ENCODE measurements at places on chromosomes 12 and 14.

GRCh38 chr12:71727958-71728357, 26.7 kb upstream of the RAB21 start:
- no peak for DNase-seq

DNA sequence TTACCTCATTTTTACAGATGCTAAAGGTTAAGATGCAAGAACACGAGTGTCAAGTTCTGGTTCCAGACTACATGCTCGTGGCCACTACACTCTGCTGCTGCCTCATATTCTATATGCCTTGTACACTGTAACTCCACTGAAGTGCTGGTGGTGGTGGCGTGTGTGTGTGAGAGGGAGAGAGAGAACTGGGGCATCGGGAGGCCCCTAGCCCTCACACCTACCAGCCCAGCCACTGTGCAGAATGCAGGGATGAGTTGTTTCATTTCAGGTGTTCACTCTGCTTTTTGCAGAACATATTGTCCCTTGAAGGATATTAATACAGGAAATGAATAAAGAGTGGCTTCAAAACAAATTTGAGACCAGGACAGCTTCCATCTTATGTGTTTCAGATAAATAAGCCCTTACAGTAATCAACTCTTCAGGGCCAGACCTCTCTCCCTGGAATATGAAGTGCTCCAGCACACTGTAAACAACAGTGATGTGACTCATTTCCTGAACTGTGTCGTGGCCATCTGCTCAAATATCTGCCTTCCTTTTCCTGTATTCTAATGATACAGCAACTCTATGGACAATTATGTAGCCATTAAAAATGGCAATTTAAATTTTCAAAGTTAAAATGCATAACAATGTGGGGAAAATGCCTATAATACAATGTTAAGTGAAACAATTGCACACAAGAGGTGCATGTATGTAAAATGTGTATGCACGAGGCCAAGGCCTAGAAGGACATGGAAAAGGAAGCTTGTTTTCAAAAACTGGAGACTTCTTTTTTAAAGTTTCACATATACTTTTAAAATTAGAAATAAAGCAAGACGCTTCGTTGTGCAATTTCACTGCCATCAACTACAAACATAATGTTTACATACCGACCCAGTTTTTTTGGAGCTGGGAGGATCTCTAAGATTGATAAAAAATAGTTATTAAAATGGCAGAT, 215.4 kb downstream of the PELI2 start:
- no peak for DNase-seq

DNA sequence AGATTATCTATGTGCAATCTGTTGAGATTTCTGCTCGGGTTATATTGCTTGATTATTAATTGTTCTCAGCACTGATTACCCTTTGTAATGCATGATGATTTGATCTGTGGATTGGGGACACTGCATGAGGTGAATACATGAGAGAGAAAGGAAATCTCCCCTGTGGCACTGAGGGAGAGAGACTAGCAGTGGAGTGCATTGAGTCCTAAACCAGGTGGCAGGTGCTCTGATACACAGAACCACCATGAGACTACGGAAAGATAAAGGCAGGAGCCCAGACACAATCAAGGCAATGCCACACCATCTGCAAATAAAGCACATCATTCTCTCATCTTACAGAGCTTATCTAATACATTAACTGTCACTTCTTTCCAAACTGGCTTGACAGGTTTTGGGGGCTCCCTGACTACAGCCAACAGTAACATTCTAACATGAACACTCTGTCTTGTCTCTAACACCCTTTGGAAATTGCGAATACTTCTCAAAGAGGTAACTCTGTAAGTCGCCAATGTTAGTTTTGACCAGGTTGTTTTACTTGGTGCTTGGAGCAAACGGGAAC, 37.6 kb upstream of the TSPAN8 start:
- DNase-seq: no peak

DNA sequence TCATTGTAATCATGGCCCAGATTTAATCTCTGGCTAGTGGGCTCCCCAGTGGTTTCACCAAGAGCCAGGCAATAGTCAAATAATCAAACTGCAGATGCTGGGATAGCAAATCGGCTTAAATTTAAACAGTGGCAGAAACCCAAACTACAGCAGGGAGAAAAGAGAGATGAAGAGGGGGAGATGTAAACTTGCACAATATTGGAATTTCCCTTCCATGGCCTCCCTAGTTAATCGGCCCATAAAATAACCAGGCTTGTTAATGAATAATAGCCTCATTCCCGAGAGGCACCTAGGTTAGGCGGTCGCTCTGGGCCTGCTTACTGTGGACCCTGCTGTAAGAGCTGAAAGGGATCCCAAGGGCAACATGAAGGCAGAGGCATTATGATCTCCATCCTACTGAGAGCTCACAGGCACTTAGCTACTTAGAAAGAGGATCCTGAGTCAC, 116.2 kb downstream of the NUAK1 start:
- no peak for DNase-seq

DNA sequence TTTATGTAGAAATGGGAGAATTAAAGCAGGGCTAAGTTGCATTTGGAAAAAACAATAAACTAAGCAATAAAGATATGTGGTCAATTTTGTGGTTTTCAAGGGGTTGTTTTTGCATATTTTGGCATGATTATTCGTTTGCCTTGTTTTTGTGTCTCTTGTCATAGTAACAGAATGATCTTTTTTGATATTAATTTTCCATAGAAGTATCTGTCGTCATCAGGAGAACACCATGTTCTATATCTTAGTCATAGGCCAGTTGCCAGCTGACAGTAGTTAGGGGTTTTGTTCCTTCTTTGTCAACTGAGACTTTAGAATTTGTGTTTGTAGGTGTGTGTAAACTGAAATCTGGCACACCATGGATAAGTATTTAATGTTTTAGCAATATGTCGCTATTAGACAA, 1354.8 kb downstream of the LRFN5 start:
- DNase-seq: no peak

GRCh38 chr12:17588968-17589367, 501.0 kb downstream of the RERGL start:
- no peak for DNase-seq

GRCh38 chr12:68768431-68768939, 22.5 kb downstream of the SLC35E3 start:
- DNase-seq: no peak

- no peak for DNase-seq
Measured at GRCh38 chr14:48857366-48857765, 728.8 kb downstream of the RPS29 start.

DNA sequence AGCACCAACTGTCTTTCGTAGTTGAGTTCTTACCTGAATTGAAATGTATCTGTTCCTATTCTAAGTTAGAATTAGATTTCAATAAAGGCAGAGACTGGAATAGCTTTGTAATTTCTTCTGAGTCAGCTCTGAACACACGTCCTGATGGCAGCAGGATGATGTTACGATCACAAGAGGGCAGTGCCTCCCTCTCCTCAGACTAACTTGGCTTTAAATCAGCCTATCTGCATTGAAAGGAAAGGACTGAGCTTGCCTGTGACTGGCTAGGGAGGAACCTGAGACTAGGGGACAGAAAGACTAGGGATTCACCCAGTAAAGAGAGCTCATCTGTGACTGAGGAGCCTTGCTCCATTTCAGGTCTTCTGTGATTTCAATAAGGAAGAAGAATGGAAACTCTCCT, 323.7 kb upstream of the OR4E1 start:
- DNase-seq: no peak

DNA sequence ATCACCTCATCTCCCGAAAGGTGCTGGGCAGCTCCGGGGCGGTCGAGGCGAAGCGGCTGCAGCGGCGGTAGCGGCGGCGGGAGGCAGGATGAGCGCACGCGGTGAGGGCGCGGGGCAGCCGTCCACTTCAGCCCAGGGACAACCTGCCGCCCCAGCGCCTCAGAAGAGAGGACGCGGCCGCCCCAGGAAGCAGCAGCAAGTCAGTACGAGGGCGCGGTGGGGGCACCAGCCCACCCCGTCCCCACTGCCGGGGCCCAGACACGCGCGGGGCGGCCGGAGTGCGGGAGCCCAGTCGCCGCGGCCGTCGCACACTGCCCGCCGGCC, 862 bp downstream of the HMGA2 start:
- no peak for DNase-seq

GRCh38 chr12:131867891-131868675, 26.3 kb upstream of the ULK1 start:
- DNase-seq: no peak

DNA sequence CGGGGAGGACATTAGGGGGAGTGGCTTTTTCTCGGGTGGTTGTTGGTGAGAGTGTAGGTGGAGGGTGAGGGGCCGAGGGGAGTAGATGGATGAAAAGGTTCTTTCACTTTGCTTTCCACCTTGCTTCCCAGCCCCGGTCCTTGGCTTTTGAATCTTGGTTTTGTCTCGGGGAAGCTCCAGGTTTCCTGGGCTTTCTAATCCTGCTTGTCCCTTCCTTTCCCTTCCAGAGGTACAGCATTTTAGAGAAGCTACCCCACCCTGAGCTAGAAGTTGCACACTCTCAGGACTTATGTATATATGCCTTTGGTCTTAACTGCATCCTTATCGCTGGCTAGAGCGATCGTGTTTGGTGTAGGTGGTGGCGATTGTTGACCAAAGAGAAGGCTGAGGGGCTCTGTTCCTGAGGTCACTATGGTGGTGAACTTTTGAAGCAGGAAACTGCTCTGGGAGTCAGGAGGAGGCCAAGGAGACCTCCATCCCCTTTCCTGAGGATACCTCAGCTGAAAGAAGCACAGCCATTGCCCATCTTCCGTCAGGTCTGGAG, 862 bp downstream of the PIP4K2C start:
- DNase-seq: no peak

GRCh38 chr14:105315941-105316576, 1.5 kb downstream of the PACS2 start:
- no peak for DNase-seq

DNA sequence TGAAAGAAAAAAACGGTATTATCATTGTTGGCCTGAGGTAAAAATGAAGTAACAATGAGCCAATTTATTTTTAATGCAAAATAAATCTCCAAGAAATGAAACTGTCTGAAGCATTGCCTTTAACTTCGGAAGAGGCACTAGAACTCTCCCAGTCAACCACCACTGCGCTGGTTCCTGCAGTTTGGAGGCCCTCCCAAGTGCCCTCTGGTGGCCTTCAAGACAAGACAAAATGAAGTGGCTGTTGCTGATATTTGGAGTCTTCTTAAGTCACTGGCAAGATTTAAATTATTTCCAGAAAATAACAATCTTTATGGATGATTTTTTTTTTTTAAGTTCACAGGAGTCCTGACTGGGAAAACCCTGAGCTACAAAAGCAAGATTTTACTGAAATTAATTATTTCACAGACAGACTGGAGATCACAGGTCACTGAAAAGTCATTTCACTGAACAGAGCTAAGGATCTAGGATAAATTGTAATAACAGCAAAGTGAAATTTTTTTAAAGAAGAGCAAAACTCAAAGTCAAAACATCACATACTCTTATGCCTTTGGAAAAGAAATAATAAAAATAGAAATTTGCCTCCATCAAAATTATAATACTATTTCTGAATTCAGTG, 58.2 kb downstream of the DICER1 start:
- DNase-seq: no peak

- no peak for DNase-seq
Measured at GRCh38 chr12:77521508-77522115, 309.1 kb upstream of the NAV3 start.

DNA sequence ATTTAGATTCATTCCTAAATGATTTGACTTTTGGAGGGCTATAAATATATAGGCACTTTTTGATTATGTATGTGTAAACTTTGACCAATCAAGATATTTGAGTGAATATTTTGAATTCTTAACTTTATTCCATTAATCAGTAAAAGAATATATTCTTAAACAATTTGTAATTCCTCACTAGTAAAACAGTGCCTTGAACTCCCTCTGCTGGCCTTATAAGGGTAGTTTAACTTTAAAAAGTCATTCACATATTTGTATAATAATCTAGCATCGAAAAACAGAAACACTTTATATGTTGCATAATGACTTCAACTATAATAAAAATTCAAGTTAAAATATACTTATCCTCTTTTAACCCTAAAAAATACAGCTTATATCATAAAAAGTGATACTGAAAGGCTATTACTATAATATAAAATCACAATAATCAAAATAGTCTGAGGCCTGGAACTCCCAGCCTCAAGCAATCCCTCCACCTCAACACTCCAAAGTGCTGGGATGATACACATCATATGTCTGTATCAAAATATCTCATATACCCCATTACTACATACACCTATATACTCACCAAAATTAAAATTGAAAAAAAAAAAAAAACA, 31.2 kb downstream of the CCDC59 start:
- no peak for DNase-seq

DNA sequence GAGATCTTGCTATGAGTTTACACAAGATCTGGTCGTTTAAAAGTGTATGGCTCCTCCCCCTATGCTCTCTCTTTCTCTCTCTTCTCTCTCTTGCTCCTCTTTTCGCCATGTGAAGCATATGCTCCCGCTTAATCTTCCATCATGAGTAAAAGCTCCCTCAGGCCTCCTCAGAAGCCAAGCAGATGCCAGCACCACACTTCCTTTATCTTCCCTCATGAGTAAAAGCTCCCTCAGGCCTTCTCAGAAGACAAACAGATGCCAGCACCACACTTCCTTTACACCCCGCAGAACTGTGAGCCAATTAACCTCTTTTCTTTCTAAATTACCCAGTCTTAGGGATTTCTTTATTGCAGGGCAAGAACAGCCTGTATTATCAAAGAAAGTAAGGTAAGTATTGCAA, 152.4 kb downstream of the SEC23A start:
- DNase-seq: no peak

DNA sequence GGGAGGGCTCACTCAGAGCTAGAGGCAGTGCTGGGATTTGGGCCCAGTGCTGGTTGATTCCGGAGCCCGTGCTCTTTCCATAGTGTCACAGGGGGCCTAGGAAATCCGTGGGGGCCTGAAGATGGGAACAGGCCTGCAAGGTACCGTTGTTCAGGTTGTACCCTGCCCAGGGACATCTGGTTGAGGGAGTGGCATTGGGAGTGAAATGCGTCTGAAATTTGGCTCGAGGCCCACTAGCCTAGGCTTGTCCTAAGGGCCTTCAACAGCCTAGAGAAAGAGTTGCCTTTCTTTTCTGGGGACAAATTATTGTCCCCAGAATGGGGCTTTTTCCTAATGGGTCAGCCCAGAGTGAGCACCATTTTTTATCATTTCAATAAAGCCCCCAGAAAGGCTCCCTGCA, 26.4 kb upstream of the FAM222A start:
- DNase-seq: no peak

DNA sequence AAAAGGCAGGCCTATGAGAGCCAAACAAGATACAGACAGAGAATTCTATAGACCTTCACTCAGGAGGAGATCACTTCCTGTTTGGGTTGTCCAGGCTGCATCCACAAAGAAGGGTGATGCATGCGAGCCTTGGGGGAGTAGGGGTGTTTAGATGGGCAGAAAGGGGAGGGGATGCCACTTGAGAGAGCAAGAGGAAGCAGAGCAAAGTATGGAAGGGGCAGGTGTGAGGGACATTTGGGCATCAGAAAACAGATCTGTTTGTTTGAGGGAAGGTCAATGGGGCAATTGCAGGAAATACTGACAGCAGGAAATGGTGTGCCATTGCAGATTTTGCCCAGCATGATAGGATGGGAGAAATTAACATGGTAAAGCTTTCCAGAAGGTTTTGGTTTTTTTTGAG, 146.4 kb upstream of the FOXN3 start:
- DNase-seq: no peak
